GM19239 (cell line): ENCODE measurements at places on chromosomes 6 and 20.

DNA sequence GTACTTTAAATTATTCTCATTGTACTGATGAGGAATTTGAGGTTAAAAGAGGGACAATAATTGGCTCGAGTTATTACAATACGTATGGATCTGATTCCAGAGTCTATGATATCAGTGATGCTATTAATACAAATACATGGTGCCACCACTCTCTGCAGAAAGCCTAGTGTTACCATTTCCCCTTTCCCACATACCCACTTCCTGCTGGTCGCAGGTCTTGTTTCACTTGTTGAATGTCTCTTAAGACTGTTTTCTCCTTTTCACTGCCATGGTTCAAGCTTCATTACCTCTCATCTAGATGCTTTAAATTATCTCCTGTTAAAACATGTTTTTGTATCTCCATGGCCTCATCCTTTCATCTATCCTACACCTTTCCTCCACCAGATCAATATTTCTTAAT is 62.0 kb downstream of the FHL5 start:
- DNase-seq = no peak

GRCh38 chr20:25863536-25864325 is 167.1 kb upstream of the ZNF337 start:
- DNase-seq = no peak

DNA sequence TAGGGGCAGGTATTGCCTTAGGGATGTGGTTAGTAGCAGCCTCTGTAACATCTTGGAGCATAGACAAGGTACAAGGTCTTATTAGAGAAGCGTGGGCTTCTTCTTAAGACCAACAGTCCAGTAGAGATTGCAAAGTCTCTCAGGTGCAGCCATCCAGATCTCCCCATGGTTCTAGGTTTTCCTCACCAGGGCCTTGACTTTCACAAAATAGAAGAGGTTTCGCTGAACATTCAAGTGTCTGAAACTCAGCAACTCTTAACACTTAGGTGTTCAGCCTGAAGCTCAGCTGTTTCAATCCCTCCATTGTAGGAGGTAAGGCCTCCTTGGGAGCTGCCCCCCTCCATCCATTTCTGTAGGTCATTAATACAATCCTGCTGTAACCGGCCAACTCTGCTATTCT is 44.4 kb downstream of the GOPC start:
- no peak for DNase-seq

- no peak for DNase-seq
These were observed 671.7 kb upstream of the NRSN1 start for GRCh38 chr6:23454080-23454976.

DNA sequence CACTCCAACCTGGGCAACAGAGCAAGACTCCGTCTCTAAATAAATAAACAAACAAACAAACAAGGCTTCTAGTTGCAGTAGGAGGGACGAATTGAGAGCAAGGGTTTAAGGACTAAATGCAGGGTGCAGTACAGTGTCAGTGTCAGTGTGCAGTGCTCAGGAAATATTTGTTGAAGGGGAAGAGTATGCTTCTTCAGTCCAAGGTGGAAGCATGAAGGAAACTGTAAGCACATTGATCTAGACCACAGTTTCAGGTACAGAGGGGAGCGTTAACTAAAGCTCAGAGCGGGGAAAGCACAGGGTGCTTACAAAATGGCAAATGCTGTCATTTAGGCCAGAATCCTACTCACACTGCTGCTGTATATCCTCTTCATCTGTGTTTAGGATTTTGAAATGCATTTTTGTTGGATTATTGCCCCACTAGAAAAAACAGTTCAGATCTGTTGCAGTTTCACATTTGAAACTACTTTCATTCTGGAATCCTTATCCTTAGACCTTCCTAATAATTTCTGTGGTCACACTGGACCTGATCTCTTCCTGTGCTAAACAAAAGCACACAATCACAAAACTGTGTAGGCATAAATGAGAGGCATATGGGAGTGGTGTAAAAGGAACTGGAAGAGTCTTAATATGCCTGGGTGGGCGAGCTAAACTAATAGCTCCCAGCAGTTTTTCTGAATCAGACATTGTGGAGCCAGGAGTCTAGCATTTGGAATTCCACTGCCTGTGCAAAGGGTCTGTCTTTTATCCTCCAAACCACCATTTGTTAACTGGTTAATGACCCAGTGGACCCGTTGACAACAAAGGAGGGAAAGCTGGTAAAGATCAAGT is 41.4 kb downstream of the CBFA2T2 start:
- no peak for DNase-seq

DNA sequence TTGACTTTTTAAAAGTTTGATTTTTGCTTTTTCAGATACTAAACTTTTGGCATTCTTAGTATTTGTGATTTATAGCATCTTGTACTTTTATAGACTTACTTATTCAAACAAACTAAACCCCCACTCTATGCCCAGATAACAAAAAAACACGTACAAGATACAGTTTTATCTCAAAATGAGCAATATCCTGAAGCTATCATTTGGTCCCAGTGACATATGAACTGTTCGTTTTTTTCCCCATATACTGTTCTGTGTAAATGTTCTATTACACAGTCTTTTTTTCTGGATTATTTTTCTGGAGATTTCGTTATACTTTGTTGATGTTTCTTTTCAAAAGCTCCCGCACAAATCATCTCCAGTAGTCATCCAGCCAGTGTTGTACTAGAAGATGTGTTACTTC is 27.3 kb upstream of the SERINC3 start:
- DNase-seq = no peak

DNA sequence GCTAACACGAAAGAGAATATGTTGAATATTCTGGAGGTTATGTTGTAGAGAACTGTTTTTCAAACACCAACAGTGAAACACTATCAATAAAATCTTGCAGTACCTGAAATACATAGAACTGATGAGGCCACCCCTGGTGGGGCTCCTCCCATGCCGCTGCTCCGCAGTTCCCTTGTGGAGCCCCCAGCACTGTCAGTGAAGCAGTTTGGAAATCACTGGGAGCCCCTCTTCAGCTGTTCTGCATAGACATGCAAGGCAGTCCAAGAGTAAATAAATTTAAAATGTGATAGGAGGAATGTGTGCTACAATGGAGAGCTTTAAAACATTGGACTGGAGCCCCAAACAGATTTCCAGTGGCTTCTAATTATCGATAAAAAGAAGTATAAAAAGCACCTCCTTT is 189.4 kb downstream of the FNDC1 start:
- DNase-seq = no peak

DNA sequence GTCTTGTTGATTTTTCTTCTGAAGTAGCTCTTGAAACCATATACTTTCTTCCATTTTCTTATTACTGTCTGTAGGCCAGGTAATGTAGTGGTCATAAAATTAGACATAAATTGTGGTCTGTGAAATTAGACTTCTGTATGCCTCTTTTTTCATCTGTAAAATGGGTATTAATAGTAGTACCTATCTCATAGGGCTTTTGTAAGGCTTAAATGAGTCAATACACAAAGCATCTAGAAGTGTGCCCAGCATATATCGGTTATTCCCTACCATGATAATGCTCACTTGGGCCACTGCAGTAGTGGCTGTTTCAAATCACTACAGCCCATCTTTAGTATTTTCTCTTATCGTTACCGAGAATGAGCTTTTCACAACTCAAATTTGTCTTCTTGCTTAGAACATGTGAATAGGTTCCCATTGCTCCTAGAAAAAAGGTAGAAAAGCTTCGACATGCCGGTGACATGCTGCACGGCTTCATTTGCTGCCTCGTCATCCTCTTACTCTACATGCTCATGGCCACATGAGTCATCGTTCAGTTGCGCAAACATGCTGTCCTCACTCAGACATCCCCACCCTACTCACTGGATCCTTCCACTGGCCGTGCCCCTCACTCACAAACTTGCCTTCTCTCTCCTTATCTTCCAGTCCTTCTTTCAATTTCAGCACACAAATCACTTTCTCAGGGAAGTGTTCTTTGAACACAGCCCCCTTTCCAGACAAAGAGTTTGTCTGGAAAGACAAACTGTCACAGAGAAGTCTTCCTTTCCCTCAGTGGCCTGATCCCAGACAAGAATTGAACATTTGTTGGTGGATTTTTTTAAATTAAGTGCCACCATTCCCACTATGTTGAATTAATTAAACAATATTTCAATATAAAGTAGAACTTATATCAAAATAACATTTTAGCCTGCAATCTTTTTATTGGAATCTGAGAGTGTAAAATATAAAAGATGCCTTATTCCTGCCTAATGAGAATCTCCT is 32.2 kb upstream of the ERVFRD-1 start:
- no peak for DNase-seq

GRCh38 chr6:27334141-27334540 is 22.1 kb upstream of the POM121L2 start:
- no peak for DNase-seq

GRCh38 chr20:57387945-57388371 is 3.2 kb upstream of the RBM38 start:
- DNase-seq = no peak

- no peak for DNase-seq
These were observed 7.7 kb downstream of the ADGRF1 start for GRCh38 chr6:47034421-47034820.

DNA sequence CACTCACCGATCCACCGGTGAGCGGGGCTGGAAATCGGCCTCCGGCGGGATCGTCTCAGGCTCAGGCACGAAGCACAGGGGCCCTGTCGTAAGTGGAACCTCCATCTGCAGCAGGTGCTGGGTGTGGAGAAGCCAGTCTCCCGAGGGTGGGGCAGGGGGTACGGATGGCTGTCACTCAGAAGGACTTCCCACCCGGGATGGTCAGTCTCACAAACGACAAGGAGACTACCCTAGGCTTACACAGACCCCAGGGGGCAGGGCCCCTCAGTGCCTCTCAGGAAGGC is 27.8 kb downstream of the YTHDF1 start:
- DNase-seq = no peak

DNA sequence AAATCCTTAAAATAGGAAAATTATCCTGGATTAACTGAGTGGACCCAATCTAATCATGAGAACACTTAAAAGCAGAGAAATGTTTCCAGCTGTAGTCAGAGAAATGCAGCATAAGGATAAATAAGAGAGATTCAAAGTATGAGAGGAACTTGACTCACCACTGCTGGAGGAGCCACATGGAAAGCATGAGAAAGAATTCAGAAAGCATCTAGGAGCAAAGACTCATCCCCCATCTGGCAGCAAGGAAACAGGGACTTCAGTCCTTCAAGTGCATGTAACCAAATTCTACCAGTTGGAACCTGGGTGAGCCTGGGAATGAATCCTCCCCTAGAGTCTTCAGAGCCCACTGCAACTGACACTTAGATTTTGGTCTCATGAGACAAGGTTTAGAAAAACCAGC is 33.7 kb downstream of the RNF146 start:
- no peak for DNase-seq

DNA sequence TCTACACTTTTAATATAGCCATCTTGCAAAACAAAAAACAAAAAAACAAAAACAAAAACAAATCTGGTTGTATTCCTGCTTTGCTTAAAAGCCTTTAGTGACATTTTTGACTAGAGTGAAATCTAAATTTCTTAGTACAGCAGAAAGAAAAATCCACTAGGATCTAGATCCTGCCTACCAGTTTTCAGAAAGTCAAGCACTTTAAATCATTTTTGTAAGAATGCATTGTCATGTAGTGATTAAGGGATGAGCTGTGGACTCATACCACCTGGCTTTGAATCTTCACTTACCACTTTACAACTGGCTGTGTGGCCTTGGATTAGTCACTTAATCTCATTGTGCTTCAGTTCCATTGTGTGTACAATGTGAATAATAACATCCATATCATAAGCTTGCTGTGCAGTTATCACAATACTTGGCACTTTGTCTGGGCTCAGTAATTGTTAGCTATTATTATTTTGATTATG is 4.0 kb downstream of the MKKS start:
- DNase-seq = no peak

DNA sequence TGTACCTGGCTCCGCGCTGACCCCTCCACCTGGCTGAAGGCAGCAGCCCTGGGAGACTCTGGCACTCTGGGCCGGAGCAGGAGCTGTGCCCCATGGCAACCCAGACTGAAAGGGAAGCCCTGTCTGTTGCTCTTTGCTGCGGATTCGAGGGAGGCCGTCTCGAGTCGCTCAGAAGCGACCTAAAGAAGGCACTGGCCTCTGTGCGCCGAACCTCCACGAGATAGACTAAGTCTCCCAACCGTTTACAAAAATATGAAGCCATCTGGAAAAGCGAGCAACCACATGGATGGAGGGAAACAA is 10.5 kb upstream of the TBX18 start:
- DNase-seq = no peak

DNA sequence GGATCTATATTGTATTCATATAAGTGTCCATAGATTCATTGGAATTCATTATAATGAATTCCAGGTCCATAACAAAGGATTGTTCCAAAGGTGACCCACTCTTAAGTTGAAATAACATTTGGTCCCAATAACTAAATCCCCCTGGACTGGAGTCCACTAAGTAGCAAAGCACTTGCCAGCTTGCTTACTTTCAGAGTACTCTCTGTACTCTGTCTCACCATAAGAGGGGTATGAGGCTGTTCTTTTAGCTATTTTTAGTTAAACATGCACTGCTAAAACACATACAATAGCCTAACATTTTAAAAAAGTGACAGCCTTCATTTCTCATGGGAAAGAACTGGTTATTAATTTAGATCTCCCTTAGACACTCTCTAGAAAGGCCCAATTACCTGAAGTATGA is 16.7 kb upstream of the ARHGAP18 start:
- no peak for DNase-seq
